ENCODE measurements at places on chromosomes 12 and 14.
A peak's percentile ranks its signal among the peaks of the same experiment; 100 is the strongest.

DNA sequence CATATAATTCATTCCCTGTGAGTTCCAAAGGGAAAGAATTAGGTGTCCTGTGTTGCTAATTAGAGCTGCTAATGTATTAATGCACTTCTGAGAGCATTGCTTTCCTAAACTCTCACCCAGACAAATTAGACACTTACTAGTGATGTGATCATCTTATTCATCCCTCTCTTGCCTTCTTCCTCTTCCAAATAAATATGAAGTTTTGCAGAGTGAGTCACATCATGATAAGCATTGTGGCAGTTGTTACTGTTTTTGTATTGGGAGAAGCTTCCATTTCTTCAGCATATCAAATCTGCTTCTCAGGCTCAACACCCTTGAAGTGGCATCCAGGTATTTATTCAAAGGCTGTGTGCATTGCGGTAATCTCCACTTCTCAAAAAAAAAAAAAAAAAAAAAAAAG lies 37.3 kb upstream of the E2F7 start:
- DNase-seq = no peak

DNA sequence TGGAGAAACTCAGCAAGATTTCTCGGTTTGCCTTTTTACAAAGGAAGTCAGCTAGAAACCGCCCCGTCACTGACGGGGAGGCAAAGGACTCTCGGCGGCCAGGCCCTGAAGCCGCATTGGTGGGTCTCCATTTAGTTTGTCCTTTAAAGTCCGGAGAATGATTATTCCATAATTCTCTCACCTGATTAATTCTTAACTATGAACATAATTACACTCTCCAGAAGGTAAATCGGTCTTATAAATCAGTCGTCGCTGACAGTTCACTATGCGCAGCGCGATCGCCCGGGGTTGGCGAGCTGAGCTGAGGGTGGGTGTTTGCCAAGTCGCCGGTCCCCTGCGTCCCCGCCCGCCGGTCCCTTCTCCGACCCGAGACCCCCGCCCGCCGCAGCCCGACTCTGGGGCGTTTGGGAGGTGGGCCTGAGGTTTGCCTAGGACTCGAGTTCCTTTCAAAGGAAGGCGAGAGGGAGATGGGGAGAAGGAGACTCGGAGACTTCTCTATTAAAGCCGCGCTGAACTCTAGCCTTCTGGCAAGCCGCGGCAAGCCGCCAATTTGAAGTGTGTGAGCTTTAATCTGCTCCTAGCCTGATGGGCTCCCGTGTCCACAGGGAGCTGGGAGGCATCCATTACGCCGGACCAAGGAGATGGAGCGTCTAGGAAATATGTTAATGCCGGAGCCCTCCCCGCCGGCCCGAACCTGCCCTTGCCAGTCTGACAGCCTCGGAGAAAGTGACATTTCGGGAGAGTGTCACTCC lies 392.9 kb downstream of the NOVA1 start:
- no peak for DNase-seq

GRCh38 chr14:59299731-59300130 lies 111.3 kb downstream of the DAAM1 start:
- no peak for DNase-seq

DNA sequence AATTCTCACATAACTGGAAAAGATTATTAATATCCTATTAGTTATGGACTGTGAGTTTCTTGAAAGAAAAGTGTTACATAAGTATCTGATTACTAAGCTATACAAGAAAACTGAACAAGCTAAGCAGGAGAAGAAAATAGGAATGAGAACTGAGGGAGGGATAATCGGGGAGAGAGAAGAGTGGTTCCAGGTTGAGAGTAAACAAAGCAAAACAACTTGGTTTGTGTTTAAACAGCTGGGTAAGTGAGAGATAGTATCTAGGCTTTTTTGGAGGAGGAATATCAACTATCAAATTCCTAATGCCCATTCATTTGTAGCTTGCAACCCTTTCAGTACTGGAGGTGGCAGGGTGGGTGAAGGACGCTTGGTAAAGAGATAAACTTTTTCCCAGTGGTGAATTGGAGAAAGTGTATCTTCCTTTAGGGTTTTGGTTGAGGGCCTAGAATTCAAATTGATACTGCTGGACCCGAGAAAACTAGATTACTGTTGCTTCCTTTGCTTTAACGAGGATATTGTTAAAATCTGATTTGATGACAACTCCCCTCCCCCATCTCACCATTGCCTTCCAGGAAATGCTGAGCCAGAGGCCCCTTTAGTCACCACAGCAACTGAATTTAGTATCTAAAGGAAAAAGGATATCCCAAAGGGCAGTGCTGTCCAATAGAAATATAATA lies 2.0 kb upstream of the SLC2A3 start:
- DNase-seq = peak; percentile 55

DNA sequence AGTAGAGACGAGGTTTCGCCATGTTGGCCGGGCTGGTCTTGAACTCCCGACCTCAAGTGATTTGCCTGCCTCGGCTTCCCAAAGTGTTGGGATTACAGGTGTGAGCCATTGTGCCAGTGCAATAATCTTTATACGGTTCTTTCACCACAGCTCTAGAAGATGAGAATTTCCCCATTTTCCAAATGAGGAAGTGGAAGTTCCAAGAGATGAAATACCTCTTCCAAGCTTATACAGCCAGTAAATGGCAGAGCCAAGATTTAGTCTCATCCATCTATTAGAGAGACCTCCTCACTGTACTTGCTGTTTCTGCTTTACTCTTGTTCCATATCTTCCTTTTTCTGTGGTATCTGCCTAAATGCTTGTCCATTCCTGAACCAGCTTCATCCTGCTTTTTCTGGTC lies 3.1 kb upstream of the LMNTD1 start:
- DNase-seq = no peak

DNA sequence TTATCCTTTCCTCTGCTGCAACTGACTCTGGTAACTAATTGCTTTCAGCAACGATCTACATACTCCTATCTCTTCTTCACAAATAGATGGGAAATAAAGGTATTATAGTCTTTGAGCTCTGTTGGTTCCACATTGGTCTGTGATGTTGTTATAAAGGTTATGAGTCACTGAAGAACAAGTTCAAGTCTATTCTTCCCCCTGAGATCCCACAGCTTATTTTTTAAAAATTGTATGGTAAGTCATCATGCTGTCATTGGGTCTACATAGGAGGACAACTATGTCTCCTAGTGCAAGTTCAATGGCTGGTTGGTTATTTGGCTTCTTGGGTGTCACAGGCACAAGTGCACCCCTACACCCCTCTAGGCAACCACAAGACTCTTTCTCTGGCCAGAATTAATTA lies 49.6 kb upstream of the PTCSC3 start:
- DNase-seq = no peak

- no peak for DNase-seq
These were observed 1.8 kb upstream of the CDK17 start for GRCh38 chr12:96402061-96402460.

GRCh38 chr12:53324113-53324778 lies 2.8 kb upstream of the AAAS start:
- DNase-seq = no peak

- DNase-seq = no peak
These were observed 164.6 kb downstream of the GCH1 start for GRCh38 chr14:54738009-54738408.

- DNase-seq = peak; percentile 66
These were observed 119.8 kb upstream of the CPM start for GRCh38 chr12:69052613-69053408.

- DNase-seq = no peak
These were observed 44.3 kb downstream of the TMTC2 start for GRCh38 chr12:82730953-82731459.

- DNase-seq = no peak
These were observed 133.9 kb downstream of the RFLNA start for GRCh38 chr12:124428792-124429281.

DNA sequence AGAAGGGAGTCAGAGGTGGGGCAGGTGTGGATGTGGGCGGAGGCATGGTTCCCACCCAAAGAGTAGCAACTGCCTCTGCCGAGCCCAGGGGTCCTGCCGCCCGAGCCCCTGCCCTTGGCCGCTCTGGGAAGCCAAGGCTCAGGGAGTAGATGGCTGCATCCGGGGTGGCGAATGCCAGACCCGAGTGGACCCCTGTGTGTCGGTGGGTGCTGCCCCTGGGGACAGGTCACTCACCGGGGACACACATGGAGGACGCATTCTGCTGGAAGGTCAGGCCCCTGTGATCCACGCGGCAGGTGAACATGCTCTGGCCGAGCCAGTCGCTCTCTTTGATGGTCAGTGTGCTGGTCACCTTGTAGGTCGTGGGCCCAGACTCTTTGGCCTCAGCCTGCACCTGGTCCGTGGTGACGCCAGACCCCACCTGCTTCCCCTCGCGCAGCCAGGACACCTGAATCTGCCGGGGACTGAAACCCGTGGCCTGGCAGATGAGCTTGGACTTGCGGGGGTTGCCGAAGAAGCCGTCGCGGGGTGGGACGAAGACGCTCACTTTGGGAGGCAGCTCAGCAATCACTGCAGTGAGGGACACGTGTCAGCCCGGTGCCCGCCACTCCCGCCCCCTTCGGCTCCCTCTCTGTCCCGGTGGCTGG lies 329.0 kb downstream of the TMEM121 start:
- no peak for DNase-seq

- DNase-seq = no peak
These were observed 42.8 kb downstream of the AMN start for GRCh38 chr14:102965282-102965681.

- peak; percentile 24 for DNase-seq
These were observed 70.5 kb upstream of the ATP2B1 start for GRCh38 chr12:89779090-89779489.

DNA sequence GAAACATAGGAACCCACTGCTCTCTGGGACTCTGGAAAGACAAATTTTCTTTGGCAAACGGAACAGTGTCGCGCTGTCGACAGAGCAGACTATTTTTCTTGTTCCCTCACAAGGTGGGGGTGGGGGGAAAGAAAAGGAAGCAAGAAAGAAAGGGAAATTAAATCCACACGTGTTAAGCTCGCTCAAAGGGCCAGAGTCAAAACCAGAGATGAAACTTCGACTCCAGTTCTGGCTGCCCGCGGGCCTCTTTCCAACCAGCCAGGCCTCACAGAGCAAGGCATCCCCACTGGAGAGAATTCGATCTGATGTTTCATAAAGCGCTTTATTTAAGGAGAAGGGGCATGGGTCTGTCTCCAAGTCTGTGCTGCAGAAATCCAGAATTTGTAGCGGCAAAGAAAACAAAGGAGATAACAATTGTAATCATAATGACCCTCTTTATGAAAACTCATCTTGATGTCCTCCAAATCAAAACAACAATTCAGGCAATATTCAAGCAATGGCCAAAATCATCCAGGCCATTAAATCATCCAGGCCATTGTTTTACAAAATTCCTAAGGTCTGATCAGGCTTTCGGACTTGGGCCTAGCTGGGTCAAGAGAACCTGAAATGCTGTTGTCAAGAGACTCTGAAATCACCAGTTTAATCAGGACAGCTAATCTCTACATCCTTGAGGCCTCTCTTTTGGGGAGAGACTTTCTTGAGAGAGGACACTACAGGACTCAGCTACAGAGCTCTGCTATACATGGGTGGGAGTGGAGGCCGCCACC lies 5.3 kb upstream of the TBX5 start:
- no peak for DNase-seq

DNA sequence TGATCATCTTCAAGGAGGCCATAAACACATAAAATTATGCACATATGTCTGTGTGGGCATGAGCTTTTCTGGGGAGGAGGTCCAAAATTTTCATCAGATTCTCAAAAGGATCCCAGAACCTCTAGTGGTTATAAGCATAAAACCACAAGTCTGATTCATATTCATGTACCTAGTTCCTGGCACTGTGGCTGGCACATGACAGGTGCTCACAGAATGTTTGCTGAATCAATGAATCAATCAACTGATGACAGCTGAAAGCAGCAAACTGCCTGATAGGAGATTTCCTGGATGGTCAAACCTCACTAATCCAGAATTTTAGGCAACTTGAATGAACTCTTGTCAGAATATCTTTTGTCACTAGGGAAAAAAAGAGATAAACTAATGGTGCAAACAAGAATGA lies 13.5 kb upstream of the CMKLR1 start:
- no peak for DNase-seq

- DNase-seq = peak; percentile 84
These were observed 28.2 kb downstream of the LTBP2 start for GRCh38 chr14:74583689-74584434.

GRCh38 chr12:109214131-109214530 lies 95.0 kb downstream of the FOXN4 start:
- no peak for DNase-seq

- no peak for DNase-seq
These were observed 596.8 kb upstream of the FBXO33 start for GRCh38 chr14:40028991-40029390.

DNA sequence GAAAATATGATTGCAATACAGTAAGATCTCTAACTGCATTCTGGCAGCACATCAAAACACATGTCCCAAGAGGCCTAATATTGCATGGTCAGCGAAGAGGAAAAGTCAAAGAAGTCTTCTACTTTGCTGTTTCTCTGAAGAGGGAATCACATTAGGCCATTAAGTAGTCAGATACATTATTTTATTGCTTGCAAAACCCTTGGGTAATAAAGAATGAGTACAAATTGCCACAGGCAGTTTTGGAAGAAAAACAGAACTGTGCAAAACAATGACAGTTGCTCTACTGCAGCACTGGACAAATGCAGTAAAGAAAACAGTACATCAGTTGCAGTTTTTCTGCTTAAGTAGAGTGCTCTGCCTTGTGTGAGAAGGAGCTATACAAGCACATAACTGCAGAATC lies 211.9 kb downstream of the MED13L start:
- DNase-seq = no peak

DNA sequence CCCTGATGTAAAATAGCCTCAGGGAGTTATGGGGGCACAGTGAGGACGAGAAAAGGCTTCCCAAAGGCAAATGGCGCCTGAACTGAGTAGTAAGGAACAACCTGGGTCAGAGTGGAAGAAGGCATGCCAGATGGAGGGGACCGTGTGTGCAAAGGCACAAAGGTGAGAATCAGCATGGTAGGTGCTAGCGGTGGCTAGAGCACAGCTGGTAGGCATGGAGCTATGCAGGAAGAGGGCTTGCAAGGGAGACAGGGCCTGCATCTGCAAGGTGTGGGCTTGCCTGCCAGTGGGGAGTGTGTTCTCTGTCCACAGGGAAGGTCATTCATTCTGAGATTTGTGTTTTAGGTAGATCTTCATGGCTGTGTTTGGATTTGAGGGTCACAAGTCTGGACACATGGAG lies 18.5 kb upstream of the HSP90AA1 start:
- no peak for DNase-seq

- DNase-seq = peak; percentile 93
These were observed 17.4 kb upstream of the KRT7 start for GRCh38 chr12:52215587-52216031.

DNA sequence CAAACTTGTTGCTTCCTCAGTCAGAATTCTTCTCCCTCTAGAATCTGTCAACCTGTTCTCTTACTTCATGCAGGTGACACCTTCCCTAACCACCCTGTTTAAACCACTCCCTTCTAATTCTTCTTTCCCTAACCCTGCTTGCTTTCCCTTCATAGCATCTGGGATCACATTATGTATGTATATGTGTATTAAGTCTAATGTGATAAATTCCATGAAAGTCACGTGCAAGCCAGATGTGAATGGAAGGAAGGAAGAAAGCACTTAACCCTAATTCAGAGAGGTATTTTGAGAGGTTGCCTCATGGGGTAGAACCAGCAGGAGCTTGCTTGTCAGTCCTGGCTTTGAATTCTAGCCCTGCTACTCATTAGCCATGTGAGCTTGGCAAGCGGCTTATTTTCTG lies 340.0 kb downstream of the TRHDE start:
- DNase-seq = no peak

- no peak for DNase-seq
These were observed 12.5 kb upstream of the CIPC start for GRCh38 chr14:77085538-77085937.

Measured in A549 (cell line).